GM13976 (cell line): ENCODE measurements at places on chromosomes 5 and 9.

- DNase-seq = no peak
Measured at GRCh38 chr5:177249761-177250537, 53.6 kb downstream of the RAB24 start.

DNA sequence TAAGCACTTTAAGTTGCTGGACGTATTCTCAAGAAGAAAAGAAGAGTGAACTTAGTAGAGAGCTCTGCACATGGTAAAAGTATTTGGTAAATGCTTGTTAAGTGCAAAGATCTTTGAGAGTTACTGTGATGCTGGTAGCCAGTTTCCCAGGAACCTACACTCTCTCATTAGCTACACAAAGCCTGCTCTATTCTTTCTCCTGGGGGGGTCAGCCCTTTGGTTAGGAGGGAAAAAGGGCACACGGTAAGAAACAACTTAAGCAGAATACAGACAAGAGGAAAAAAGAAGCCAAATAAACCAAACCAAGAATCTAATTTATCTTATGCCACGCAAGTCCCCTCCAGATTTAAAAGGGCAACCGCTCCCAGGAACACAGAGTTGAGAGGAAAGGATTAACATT, 1100.1 kb upstream of the CDH10 start:
- no peak for DNase-seq

DNA sequence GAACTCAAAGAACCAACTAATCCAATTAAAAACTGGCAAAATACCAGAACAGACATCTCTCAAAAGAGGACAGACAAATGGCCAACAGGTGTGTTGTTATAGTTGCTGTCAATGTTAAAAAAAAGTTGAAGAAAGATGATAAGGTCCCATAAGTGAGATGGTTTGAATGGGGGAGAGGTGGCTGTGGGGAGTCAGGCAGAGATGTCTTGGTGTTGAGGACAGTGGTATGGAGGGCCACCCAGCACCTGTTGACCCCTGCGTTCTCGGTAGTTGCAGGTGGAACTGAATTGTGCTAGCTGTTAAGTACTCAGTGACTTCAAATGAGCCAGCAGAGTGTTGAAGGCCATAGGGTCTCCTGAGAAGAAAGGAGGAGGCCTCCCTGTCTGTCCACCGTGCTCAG, 55.9 kb upstream of the PITX1 start:
- DNase-seq = no peak

GRCh38 chr5:171895081-171895480, 109.5 kb downstream of the SMIM23 start:
- DNase-seq = no peak

DNA sequence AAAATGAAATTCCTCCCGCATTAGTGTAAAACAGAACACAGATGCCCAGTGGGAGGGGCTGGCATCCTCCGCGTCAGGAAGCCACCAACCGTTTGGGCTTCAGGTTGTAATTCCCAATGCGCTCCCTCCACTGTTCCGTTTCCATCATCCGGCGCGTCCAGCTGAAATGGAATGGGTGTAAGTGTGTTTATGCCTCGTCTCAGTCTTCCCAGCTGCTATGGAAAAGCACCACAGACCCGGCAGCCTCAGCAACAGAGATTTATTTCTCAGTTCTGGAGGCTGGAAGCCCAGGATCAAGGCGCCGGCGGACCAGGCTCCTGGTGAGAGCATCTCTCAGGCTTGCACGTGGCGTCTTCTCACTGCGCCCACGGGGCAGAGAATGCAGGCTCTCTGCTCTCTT, 20.4 kb downstream of the KCNT1 start:
- no peak for DNase-seq

DNA sequence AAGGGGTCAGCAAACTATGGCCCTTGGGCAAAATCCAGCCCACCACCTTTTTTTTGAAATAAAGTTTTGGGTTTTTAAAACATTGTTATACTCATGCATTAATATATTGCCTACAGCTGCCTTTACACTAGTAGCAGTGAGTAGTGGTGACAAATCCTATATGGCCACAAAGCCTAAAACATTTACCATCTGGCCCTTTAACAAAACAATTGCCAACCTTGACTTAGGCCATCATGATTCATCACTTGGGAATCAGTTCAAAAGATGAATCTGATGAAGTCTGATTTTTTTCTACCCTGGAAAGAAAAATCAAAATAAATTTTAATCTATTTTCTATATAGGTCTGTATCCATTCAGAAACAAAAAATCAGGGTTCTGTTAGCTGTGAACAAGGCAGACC, 484.9 kb downstream of the BNC2 start:
- no peak for DNase-seq

DNA sequence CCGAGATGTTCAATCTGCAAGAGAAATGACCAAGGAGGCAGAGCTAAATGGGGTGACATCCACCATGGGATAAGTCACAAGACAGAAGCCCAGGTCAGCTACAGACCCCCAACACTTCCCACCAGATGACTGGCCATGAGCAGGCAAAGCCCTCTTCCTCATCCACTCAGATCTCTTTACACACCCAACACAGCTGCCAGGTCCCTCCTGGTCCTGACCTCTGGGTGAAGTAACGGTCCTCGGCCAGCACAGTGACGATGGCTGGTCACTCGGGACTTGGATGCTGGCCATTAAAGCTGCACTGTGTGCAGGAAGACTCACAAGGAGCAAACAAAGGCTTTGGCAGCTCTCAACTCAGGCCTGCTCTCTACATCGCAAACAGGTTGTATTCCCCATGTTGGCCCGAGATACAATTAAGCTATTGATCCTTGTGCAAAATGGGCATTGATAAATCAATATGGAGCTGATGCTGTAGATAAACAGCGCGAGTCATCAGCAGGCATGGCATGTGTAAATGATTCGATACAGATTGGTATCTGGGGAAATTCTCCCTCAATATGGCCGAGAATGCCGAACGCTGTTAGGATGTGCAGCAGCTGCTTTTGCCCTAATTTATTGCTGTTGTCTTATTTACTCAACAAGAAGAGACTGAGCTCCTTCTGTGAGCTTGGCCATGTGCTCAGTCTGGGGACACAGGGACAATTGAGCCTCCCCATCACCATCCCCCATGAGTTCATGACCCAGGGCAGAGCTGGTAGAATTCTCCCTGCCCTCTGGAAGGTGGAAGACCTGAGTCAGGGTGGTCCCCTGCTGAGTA, 98.7 kb downstream of the C5orf15 start:
- no peak for DNase-seq
